ENCODE measurements at places on chromosomes 1 and 21. TPM values are rescaled to one million over a fixed set of nuclear protein-coding genes. Genes with fewer than 3 reads are reported as not detected.

TTC39A gene
- total RNA-seq: 32.6 TPM

PHLDA3 gene
- total RNA-seq: 78.6 TPM

KRTAP19-3 gene
- total RNA-seq: not detected

GGPS1 gene
- 21.1 TPM for total RNA-seq

CRYAA gene
- total RNA-seq: not detected

SH2D2A gene
- total RNA-seq: 1.4 TPM

FCRLB gene
- 0.72 TPM for total RNA-seq

CLCA4 gene
- total RNA-seq: 230 TPM

GRHL3 gene
- total RNA-seq: 177 TPM

FAM151A gene
- total RNA-seq: not detected

GPR25 gene
- 0.32 TPM for total RNA-seq

LELP1 gene
- total RNA-seq: not detected

STIL gene
- total RNA-seq: 8.2 TPM

LHX8 gene
- not detected for total RNA-seq

ATP1B1 gene
- total RNA-seq: 125 TPM

ACKR1 gene
- total RNA-seq: 17.6 TPM

PGBD5 gene
- 6.4 TPM for total RNA-seq

Measured in esophagus mucosa (tissue), 1 donor.